ENCODE measurements at places on chromosomes 6 and 20.

- DNase-seq = no peak
Measured at GRCh38 chr6:148658681-148659430, 88.0 kb upstream of the UST start.

DNA sequence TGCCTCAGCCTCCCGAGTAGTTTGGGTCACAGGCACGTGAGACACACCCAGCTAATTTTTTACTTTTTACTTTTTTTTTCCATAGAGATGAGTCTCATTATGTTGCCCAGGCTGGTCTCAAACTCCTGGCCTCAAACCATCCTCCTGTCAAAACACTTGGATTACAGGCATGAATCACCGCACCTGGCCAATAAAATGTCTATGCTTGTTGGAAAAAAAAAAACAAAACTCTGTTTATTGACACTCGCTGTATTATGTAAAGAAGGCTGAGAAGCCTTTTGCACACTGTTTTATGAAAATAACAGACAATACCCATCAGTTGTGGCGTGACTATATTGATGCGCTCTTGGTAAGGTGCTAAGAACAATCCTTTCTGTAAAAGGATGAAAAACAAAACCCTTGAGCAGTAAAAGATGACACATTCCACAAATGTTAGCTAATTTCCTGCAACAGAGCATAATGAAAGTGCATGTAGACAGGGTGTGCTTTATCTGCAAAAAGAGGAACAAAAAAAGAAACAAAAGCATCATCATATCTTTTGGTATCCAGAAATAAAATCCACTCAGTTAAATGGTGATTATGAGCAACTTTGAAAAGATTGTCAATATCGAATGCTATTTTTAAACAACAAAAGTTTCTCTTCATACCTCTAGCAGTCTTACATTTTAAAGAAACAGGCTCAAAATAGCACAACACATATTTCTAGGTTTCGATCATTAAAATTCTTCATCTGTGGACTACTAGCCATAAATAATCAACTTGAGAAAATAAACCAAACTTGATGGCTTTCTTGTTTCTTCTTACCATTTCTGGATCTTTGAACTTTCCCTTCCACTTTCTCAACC lies 108.3 kb upstream of the PHACTR1 start:
- peak; percentile 36 for DNase-seq

DNA sequence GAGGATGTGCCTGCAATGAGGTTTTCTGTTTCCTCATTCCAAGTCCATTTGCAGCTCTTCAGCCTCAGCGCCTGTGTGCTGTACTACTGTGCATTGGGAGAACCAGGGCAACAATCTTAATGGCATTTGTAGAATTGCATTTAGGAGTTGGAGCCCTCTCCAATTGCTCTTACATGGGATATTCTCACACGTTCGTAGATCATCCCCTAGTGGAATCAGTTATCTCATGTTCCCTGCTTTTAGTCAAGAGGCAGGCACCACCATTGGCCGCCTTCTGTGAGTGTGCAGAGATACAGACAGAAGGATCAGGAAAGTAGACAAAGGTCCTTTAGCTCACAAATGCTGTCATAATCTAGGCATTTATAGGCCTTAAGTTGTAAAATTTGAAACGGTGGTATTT lies 84.2 kb upstream of the RGS17 start:
- DNase-seq = no peak

DNA sequence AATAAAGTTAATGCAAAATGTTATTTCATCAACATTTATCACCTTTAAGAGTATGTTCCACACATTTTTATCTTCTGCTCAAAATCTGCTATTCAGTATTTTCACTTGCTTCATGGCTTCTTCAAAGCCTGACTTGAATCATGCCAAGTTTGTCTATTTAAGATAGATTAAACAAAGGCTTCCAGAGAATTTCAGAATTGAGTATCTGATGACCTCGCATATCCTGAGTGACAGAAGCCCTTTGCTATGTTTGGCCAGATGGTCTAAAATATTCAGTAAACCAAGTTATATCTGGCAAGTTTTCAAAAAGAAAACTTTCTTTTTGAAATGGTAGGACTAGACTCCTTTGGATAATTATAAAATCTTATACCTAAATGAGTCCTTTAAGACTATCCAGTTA lies 348.9 kb upstream of the KCNQ5 start:
- DNase-seq = no peak

GRCh38 chr20:43975096-43975768 lies 60.6 kb downstream of the TOX2 start:
- no peak for DNase-seq

GRCh38 chr20:51542033-51542570 lies 417 bp downstream of the NFATC2 start:
- no peak for DNase-seq

Measured in GM18507 (cell line).